Stimulated activated CD8-positive, alpha-beta memory T cell treated with anti-CD3 and anti-CD28 coated beads, Interleukin-7, amount 100 ng/mL, for 1 hour (primary cell): ENCODE measurements at places on chromosomes 4 and X.
A peak's percentile ranks its signal among the peaks of the same experiment; 100 is the strongest.

DNA sequence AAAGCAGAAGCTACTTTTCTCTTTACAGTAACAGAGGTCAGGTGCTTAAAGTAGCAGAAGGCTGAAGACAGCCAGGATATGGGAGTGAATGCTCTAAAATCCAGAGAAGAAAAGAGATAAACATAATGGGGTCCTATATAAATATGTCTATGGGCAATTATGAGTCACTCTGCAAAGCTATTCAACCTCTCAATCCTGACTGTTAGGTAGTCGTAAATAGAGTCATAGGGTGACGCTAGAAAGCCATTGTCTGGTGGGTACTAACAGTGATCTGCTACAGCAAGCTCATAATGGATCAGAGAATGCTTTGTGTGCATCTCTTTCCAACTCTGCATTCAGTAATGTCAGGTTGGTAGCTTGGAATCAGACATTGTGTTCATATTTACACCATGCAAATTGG is 53.5 kb upstream of the PDE5A start:
- DNase-seq, result no peak

- DNase-seq, result no peak
Observed at GRCh38 chr4:106201373-106201772, 114.6 kb downstream of the TBCK start.

DNA sequence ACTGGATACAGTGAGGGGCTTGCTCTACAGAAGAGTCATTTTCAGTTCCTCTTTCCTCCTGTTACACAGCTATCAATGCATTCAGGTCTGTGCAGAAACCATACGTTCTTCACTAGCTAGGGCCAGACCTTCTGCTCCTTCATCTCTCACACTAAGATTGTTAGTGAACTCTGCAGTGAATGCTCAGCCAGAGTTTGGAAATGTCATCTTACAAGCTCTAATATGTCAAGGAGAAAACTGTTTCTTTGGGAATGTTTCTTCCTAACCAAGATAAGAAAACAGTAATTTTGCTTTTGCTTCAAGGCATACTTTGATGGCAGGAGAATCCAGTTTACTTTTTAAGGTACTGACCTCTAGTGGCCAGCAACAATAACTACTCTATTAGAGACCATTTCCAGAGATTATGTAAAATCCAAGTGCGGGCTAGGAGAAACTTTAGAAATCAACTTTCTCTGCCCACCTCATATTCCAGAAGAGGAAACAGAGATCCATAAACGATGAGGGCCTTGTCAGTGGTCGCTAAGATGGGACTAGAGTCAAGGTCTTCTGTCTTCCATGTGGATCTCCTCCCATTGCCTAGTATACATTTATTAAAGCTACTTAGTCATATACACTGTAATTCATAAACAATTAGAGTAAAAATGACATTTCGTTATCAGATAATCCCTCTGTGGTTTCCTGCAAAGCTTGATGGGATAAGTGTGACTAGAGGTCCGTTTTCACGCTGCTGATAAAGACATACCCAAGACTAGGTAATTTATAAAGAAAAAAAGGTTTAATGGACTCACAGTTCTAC is 12.1 kb upstream of the CC2D2A start:
- no peak for DNase-seq

DNA sequence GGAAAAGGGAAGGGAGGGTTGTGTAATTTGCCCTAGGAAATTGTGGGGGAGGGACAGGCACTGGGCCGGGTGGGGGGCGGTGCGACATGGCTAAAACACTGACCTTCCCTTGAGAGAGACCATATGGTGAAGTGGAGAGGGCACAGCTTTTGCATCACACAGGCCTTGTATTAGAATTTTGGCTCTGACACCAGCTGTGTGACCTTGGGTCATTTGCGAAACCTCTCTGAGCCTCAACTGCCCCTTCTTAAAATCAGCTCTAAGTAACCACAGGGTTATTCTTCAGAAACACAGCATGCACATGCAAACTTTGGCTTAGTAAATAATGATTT is 25.8 kb downstream of the PDGFRA start:
- DNase-seq, result no peak

GRCh38 chr4:26503844-26504243 is 13.6 kb upstream of the CCKAR start:
- no peak for DNase-seq

DNA sequence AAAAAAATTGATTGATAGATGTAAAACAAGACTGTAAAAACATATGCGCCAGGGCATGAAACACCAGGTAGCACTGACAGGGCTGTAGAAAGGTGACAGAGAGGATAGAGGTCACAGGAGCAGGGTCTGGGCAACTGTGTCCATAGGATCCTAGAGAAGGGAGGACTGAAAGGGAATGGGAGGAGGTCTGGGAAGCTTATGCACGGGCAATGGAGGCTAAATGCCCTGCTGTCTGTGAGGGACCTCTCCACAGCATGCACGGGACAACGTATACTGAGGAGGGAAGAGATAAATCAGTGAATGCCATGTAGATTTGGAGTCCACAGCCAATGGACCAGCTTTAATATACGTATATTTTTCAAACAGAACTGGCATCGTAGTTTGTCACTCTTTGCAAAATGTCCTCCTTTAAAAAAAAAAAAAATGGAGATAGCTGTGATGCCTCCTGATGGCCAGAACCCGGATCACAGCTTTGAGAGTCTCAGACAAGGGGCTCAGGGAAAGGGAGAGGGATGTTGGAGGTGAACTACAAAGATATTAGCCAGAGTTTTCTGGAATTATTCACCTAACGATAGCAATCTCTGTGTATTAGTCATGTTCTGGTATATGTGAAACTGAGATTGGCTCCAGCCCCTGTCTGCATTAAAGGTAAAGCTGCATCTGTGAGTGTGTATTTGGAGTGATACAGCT is 16.0 kb downstream of the RAB40A start:
- no peak for DNase-seq

GRCh38 chr4:1082215-1083182 is 30.9 kb downstream of the RNF212 start:
- DNase-seq, result no peak

GRCh38 chr4:6840062-6840976 is 57.8 kb downstream of the KIAA0232 start:
- DNase-seq, result no peak

- DNase-seq, result peak; percentile 25
Observed at GRCh38 chrX:153818571-153819383, 11.6 kb downstream of the PDZD4 start.

DNA sequence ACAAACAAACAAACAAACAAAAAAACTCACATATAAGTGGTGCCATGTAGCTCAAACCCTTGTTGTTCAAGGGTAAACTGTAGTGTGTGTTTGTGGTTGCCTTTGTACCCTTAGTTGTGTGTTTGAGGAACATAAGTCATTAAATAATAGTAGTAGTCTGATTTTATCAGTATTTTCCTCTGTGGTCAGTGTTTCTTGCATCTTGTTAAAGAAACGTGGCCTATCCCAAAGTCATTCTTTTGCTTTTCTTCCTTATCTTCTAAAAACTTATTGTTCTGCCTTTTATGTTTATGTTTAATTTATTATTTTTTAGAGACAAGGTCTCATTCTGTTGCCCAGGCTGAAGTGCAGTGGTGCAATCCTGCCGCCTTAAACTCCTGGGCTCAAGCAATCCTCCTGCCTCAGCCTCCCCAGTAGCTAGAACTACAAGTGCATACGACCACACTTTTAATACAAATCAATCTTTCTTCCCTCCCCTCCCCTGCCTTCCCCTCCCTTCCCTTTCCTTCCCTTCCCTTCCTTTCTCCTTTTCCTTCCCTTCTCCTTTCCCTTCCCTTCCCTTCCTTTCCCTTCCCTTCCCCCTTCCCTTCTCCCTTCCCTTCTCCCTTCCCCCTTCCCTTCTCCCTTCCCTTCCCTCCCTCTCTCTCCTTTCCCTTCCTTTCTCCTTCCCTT is 26.4 kb downstream of the PRIMPOL start:
- no peak for DNase-seq

- no peak for DNase-seq
Observed at GRCh38 chr4:140344101-140344500, 29.3 kb upstream of the SCOC start.

GRCh38 chrX:1358793-1359476 is 22.4 kb downstream of the IL3RA start:
- no peak for DNase-seq

DNA sequence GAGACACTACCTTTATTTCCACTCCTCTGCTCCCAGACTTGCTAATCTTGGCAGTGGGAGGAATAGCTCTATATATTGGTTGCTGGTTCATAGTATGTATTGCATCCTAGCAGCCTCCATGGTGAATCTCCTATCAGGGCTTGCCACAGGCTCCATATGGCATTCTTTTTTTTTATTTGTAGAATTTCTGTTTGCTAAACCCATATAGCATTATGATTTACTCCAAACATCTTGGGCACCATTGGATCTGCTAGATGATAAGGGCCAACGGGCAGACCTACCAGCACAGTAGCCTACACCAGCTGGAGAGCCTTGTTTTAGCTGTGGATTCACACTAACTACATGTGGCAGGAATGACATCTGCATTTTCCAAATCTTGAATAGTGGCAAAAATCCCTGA is 6.9 kb downstream of the SMIM10 start:
- DNase-seq, result no peak

- no peak for DNase-seq
Observed at GRCh38 chr4:10198365-10198764, 81.8 kb upstream of the WDR1 start.

DNA sequence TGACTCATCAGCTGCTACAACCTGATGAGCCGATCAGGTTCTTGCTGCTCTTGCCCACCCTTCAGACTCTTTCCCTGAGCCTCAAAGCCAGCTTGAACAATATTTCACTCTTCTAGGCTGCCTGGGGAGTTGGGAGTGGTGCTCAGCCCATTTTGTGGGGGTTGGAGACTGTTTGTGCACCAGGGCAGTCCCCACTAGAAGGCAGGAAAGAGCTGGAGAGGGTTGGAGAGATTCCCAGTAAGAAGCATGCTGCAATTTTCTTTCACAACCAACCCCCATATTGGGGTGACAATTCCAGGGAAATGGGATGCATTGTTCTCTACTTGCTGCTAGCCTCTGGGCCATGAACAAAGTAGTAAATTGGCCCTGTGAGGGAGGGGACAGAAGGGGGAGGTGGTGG is 44.1 kb downstream of the SLC16A2 start:
- DNase-seq, result no peak

DNA sequence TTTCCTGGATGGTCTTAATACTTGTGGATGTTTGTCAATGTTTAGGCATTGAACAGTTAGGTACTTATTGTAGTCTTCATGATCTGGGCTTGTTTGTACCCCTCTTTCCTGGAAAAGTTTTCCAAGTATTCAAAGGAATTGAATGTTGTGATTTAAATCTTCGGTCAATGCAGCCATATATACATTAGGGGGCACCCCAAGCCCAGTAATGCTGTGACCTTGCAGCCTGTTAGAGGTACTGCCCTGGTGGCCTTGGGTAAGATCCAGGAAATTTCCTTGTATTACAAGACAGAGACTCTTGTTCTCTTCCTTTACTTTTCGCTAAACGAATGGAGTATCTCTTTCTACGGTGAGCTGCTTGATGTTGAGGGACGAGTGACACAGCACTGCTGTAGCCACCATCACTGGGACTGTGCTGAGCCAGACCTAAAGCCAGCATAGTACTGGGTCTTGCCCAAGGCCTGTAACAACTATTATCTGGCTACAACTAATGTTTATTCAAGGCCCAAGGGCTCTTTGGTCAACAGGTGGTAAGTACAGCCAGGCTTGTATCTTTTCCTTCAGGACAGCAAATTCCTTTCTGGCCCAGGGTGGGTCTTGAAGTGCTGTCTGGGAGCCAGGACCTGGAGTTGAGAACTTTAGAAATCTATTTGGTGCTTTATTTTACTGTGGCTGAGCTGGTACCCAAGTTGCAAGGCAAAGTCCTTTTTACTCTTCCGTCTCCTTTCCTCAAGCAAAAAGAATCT is 118.3 kb upstream of the ATOH1 start:
- no peak for DNase-seq

- DNase-seq, result no peak
Observed at GRCh38 chr4:99848591-99849001, 32.0 kb downstream of the DAPP1 start.

DNA sequence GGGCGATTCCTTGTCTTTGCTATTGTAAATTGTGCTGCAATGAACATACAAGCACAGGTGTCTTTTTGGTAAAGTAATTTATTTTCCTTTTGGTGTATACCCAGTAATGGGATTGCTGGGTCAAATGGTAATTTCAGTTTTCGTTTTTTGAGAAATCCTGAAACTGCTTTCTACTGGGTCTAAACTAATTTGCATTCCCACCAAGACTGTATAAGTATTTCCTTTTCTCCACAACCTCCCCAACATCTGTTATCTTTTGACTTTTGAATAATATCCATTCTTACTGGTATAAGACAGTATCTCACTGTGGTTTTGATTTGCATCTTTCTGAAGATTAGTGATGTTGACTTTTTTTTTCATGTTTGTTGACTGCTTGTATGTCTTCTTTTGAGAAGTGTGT is 2506.0 kb downstream of the PCDH7 start:
- no peak for DNase-seq

GRCh38 chrX:19956306-19956705 is 34.6 kb downstream of the BCLAF3 start:
- no peak for DNase-seq

- no peak for DNase-seq
Observed at GRCh38 chr4:2432991-2433530, 14.3 kb downstream of the CFAP99 start.

DNA sequence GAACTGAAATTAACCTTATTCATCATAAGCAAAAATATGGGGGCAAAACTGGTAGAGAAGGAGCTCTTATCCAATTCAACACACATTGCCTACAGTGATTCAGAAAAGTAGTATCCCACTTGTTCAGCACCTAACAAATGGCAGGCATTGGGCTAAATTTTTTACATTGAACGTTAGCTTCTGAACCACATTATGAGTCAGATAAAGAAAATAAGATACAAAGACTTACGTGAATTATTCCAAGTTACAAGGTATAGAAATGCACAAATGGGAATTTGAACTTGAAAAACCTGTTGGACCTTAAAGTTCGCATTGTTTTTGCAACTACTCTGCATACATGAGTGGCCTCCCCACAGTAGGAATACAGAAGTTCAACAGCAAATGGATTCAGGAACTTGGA is 210.6 kb downstream of the LDB2 start:
- DNase-seq, result no peak

GRCh38 chrX:55695227-55696018 is 22.1 kb upstream of the RRAGB start:
- no peak for DNase-seq

GRCh38 chr4:83217721-83218522 is 66.7 kb downstream of the COQ2 start:
- DNase-seq, result peak; percentile 43

DNA sequence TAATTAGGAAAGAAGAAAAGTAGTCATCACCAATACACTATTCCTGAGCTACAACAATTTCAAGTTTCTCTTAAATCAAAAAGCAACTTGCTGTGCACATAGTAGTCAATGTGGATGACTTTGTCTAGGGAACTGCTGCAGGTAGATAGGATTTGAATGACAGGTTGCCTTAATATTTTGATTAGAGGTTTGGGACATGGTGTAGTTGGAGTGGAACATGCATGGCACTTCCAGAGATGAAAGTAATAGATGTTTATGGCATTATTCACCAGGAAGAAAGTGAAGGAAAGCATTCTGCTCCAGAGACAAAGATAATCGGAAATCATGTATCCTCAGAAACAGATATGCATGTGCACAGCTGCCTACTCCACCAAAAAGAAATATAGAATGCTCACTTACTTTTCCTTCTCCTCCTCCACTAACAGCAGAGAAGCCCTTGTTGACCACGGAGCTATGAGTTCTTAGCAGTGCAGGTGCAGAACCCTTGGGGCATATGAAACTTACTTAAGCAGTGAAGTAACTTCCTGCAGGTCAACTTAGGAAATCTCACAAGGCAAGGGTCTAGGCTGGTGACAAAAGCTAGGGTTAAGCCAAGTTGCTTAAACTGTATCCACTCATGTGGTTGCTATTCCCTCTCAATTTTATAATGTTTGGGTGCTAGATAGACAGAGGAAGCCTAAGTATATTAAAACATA is 390.8 kb downstream of the HNRNPD start:
- no peak for DNase-seq
